NCI-H1048 (cell line): ENCODE measurements at places on chromosomes 4 and X.
A peak's percentile ranks its signal among the peaks of the same experiment; 100 is the strongest.

GRCh38 chr4:42713391-42713790 is 56.5 kb upstream of the ATP8A1 start:
- no peak for DNase-seq

GRCh38 chr4:161256716-161257115 is 907.1 kb downstream of the FSTL5 start:
- DNase-seq = no peak

GRCh38 chr4:166128403-166128802 is 255.4 kb downstream of the TLL1 start:
- no peak for DNase-seq

- DNase-seq = no peak
Measured at GRCh38 chr4:52059372-52059771, 8.3 kb downstream of the SPATA18 start.

DNA sequence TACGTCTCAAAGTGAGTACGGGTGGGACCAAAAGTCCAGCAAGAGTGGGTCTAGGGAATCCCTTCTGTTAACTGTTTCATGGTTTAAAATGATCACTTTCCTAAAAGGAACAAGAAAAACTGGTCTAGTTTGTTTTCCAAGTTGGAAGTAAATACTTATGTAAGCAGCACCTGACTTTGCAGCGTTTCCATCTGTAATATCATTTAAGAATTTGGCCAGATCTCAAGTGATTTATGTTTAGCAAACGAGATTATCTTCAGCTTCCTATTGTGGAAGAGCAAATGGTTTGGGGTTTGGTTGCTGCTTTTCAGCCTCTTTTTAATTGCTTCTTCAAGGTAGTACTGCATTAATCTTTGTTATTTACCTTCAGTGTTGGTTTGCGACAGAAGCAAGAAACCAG is 50.4 kb downstream of the FHIP1A start:
- DNase-seq = no peak

- no peak for DNase-seq
Measured at GRCh38 chr4:147943159-147943638, 211.3 kb downstream of the ARHGAP10 start.

DNA sequence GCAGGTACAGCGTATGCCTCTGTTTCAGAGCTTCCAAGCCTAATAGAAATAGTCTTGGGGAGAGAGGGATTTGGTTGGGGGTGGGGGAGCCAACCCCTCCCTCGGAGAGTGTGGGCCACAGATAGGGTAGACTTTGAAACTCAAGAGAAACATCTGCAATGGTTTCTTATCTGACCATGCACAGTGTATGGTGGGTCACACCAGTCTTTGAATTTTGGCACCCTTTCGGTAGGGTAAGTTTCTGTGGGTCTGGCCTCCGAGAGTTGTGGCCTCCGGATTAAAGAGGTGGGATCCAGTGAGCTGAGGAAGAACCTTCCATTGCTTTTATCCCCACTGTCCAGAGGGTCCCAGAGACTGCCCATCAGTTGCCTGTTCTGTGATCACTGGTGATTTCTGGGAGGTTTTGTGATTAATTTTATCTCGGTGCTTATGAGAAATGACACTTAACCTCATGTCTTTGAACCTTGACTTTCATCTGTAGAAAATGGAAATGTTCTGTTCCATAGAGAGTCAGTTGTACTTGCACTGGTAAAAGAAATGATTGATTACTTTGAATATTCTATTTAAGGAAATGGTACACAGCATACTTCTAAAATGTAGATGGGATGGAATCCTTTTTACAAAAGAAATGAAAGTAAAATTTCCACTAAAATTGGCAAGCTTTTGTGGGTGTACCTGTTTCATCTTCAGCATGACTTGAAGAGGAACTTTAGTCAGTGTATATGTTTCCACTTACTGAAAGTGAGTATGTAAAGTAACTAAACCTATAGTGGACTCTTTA is 62.7 kb downstream of the TMEM131L start:
- DNase-seq = no peak

DNA sequence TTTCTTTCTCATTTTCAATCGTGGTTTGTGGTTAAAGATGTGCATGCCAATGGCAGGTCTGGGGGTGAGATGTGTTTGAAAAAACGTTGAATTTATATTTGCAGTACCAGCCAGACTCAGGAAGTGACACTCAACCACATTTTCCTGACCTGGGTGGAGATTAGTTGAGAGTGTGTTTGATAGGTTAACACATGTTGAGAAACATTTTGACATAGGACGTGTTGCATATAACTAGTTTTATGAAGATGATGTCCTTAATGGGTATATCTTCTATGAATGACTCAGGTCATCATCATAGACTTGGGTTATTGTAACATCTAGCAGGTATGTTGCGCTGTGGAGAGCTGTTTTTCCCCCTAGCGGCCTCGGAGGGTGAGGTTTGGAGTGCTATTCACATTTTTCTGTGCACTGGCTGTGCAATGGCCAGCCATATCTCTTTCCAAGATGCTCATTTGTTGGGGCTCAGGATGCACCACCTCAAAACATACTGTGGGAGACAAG is 21.7 kb upstream of the CD38 start:
- no peak for DNase-seq

- no peak for DNase-seq
Measured at GRCh38 chr4:26085551-26085950, 171.5 kb downstream of the SMIM20 start.

GRCh38 chr4:14835708-14836425 is 166.4 kb upstream of the CPEB2 start:
- DNase-seq = no peak

DNA sequence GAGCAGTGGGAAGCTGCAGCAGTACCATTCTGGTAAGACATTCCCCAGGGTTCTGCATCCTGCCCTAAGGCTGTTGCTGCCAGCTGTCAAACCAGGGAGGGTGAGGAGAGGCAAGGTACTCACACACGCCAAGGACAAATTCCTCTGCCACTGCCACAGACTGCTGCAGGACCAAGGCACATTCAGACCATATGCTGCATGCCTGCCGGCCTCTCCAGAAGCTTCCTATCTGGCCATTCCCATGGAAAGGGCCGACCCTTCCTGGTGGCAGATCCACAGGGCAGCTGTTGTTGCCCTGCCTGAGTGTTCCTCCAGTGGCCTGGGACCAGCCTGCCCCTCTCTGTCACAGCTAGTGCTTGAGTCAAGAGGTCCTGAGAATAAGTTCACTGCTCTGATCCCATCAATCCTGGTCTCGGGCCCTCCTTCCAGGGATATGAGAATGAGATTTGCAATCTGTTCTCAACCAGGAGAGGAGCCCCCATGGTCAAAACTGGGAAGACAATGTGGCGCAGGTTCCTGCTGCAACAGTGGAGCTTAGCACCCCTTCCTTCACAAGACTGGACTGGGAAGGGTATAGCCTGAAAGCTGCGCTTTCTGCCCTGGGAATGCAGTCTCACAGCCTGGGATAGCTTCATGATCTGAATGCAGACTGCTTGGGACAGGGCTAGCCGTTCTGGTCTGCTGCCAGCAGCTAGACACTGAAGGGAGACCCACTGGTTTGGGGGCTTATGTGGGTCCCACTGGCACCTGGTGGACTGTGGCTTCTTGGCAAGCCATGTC is 342.5 kb upstream of the NDST3 start:
- DNase-seq = no peak

DNA sequence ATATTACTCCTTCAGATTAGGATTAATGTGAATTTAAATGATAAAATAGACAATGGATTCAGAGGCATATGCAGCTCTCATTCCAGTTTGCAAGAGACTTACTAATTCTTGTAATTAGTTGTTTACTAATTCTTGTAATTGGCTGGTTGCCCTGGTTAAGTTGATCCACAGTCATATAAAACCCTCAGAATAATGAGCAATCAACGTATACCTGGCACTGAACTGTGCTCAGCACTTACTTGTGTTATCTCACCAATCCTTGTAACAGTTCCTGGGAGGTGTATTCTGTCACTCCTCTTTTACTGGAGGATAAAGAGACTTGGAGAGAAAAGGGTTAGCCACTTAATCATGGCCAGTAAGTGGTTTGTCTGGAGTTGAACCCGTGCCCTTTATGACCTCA is 10.5 kb downstream of the HERC5 start:
- no peak for DNase-seq

- peak; percentile 63 for DNase-seq
Measured at GRCh38 chrX:74550295-74550802, 64.1 kb downstream of the RLIM start.

DNA sequence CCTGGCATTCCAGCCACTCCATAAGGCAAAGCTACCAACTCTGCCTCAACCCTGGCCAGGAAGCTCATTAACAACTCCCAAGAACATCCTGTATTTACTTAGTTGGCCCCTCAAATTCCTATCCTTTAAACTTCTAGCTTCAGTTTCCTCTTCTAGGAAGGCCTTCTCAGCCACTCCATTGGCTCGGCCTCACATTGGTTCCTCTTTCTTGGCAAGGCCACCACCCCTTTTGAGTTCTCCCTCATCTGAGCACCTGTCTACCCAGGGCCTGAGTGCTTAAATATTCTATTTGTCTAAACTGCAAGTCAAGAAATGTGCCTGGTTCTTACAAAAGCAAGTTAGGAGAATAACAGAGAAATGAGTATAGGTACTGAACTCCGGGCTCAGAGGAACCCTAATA is 10.0 kb downstream of the SMC1A start:
- no peak for DNase-seq

DNA sequence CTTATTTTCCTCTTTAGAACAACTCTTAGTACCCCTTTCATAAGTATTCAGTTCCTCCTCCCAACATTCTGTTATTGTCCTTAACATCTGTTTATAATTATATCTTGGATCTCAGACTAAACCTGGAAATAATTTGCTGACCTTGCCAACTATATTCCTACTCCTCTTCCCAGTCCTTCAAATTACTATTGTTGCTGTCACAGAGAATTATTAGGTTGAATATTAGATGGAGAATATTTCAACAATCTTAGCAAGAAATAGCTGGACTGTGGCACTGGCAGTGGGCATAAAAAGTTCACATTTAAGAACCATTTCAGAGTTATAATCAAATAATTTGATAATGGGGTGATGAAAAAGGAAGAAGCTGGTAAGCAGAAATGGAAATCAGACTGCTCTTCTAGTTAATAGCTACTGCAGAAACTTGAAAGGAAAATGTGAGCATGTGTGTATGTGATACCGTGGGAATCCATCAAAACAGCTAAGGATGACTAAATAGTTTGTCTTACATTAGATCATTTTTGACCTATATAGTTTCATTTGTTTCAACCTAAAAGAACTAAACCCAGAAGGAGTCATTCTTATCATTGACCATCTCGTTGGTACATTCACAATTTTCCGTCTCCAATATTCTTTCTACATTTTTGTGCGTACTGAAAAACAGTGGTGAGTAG is 43.3 kb upstream of the PRDM8 start:
- no peak for DNase-seq

- no peak for DNase-seq
Measured at GRCh38 chr4:33085709-33086108, 2365.5 kb downstream of the PCDH7 start.

DNA sequence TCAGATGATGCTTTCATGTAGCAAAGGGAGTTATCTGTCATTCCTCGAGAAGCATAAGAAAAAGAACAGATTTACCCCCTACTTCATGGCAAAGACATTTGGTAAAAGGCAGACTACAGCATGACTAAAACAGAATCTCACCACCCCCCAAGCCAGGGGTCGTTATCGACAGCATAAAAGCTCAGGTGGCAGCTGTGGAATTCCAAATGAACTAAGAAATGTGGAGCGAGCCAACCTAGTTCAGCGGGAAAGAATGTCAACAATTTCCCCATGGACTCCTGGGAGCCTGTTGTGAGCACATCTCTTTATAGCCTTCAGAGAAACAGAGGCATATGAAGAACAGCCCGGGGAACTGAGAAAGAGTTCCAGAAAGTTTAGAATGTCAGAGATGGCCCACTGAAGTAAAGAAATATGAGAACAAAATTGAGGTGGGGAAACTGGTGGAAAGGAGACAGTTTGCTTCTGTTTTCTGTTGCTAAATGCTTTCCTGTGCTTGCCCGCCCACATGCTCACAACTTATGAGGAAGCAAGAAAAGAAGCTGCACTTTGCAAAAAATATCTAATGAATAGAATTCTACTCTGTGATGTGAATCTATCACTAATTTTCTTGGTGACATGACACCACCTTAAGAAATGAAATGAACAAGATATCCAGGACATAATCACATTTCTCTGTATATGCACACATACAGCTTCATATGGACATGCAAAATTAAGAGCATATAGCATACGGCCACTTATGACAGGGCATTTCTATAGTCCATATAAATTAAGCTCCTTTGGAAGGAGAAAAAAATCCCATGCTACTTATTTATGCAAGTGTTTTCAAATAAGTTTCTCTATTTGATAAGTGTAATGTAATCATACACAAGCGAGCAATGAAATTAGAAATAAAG is 135.3 kb upstream of the MID1 start:
- DNase-seq = no peak

GRCh38 chr4:135123632-135124031 is 922.0 kb upstream of the PABPC4L start:
- no peak for DNase-seq

DNA sequence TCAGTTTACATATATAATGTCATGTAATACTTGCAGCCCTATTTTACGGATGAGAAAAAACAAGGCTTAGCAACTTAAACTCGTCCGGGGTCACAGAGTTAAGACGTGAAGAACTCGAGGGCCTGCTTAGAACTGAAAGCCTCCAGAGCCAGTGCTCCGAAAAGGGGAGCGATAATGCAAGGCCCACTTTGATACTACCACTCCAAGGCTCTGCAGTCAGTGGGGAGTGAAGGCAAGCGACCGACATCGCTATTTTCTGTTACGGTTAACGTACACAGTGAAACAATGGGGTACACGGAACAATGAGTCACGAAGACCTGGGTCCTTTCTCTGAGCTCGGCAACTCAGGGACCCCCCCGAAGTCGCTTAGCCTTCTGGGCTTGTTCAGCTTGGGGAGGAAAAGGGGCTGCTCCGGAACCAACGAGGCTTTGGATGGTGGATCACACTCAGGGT is 965 bp downstream of the PPA2 start:
- no peak for DNase-seq

- no peak for DNase-seq
Measured at GRCh38 chr4:122826553-122827257, at the start of gene FGF2. Gene FGF2 (plus strand): TSS chr4:122826831. CDS start chr4:122827175, 344 bp downstream.

DNA sequence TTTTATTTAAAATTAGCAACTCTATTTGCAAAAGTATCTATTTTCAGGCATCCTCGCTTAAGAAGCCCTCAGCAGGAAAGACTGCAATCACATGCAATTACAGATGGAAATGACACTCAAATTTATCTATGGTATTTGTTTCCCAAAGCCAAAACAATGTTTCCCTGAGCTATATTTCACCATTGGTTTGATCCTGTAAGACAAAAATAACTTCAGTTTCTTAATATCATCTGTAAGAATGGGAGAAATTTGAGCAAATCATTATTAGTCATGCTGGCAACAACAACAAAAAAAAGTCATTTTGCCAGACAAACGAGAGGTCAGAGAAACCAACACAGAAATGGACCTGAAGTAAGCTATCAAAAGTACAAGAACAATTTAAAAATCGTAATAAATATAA is 204.1 kb downstream of the NR3C2 start:
- no peak for DNase-seq

GRCh38 chr4:169246957-169247396 is 23.8 kb downstream of the SH3RF1 start:
- no peak for DNase-seq
